ENCODE measurements at places on chromosomes 6 and 20.

- no peak for DNase-seq
These were observed 37.8 kb upstream of the THEMIS start for GRCh38 chr6:127938701-127939100.

DNA sequence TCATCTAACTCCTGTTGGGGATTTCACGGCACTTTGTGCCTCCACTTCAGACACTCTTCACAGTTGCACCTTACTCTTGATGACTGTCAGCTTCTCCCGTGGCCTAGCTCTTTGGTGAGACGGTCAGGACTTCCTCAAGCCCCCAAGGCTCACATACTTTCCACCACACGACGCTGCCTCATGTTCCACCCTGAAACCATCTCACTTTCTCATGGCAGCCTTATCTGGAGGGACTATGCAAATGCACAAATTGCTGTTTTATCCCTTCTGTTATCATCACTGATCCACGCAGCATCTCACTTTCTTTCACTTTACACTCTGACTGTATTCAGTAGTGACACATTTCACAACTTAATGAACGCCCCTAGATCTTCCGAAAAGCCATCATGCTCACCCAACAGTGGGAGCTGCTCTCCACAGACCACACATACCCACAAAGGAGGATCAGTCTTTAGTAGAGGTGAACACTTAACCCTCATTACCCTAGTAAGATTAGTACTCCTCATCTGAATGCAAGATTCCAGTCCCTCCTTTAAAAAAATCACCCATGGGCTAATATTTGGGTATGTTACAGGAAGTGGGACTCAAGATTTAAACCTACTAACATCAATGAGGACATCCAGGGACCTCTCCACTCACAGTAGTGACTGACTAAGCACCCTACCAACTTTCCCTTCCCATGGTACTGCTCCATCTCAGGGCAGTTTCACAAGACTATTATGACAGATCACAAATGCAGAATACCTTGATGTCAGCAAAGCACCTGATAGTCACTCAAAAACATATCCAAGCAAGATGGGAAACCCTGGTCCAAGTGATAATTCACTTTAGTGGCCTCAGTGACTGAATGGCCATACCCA lies 35.4 kb downstream of the FYN start:
- DNase-seq = no peak

DNA sequence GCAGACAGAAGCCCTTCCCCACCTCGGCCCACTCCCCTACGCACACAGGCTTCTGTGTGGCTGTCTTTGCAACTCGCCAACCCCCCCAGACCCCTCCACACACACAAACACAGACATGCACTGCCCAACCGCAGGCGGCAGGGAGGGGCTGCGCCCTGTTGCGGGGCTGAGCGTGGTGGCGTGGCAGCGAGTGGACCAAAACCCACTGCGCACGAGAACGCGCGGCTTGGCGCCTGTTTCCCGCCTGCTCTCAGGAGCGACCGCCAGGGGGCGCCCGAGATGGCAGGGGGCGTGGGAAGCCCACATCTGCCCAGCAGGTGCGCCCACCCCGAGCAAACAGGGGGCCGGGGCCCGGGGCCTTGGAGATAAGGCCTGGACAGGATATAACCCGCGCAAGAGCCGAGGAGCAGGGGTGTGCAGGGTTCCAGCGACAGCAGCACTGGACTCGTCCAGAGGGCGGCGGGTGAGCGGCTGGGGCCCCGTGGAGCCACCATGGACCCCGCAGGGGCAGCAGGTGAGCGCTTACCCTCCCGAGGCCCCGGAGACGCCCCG lies at the start of gene RBPJL:
Gene RBPJL (plus strand): TSS at position 410 of the 552 bp plus-strand sequence. CDS start 83 bp downstream, at position 493.
- DNase-seq = peak; percentile 17

DNA sequence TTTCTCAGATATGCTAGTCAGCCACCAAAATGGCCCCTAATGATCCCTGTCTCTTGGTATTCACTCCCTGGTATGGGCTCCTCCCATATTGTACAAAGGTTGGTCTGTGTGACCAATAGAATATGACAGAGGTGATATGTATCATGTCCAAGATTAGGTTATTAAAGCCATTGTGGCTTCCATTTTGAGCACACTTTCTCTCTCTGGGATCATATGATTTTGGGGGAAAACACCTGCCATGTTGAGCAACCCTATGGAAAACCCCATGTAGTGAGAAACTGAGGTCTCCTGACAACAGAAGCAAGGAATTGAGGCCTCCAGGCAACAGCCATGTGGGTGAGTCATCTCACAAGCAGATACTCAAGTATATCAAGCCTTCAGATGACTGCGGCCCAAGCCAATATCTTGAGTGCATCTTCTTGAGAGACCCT lies 7.1 kb upstream of the ZNF318 start:
- no peak for DNase-seq

GRCh38 chr6:48834706-48835105 lies 628.3 kb downstream of the MMUT start:
- no peak for DNase-seq

GRCh38 chr6:118317581-118318563 lies 230.2 kb upstream of the PLN start:
- no peak for DNase-seq

DNA sequence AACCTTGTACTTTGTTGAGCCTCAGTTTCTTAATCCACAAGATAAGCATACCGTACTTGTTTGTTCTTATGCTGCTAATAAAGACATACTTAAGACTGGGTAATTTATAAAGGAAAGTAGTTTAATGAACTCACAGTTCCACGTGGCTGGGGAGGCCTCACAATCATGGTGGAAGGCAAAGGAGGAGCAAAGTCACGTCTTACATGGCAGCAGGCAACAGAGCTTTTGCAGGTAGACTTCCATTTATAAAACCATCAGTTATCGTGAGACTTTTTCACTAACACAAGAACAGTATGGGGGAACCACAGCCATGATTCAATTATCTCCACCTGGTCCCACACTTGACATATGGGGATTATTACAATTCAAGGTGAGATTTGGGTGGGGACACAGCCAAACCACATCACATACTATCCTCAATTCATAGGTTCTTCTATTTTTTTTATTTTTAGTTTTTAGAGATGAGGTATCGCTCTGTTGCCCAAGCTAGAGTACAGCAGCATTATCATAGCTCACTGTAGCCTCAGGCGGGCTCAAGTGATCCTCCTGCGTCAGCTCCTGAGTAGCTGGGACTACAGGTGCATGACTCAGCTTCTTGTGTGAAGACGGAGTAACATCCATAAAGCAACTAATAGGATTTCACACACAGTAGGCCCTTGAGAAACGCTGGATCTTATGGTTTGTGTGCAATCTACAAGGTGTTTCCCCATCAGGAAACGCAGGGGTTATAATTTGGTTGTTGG lies 76.7 kb upstream of the IYD start:
- DNase-seq = no peak

DNA sequence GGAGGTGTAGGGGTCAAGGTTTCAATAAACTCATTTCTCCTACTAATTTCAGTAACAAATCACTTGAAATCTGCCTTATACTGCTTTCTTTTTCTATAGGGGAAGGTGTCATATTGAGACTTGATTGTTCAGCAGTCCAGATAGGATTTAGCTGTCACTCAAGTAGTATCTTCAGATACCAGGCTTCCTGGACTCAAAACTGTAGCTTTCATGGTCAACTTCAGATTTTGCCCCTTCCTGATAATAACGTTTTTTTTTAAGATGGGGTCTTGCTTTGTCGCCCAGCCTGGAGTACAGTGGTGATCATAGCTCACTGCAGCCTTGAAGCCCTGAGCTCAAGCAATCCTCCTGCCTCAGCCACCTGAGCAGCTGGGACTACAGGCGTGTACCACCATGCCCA lies 77.8 kb downstream of the JAG1 start:
- no peak for DNase-seq

DNA sequence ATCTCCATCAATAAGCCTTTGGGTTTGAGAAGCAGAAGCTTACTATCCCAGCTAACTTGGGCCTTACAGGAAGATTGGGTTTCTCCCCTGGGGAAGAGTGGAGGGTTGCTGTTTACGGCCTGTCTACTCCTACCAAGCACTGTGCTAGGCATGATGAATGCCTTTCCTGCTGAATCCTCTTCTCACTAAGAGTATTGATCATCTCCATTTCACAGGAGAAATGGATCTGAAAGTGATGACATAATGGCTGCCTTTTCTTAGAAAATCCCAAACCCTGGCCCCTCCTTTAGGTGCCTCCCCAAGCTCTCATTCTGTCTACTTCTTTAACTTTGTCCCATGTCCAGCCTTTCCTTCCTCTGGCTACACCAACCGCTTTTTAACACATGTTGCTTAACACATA lies 66.1 kb downstream of the TSHZ2 start:
- DNase-seq = no peak

DNA sequence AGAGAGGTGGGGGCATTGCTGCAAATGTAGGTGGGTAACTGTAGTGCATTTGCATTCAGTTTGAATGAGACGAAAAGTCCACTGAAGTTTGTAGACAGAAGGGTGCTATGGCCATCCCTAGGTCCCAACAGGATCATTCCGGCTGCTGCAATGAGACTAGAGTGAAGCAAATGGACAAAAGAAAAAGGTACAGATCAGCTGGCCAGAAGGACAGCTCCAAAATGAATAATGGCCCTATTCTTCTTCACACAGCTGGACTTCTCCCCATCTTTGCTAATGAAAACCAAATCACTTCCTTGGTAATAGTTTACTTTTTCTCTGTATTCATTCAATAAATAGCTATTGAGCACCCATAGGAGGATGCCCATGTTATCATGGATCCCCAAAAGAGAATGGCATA lies 56.4 kb upstream of the TPD52L1 start:
- DNase-seq = no peak

DNA sequence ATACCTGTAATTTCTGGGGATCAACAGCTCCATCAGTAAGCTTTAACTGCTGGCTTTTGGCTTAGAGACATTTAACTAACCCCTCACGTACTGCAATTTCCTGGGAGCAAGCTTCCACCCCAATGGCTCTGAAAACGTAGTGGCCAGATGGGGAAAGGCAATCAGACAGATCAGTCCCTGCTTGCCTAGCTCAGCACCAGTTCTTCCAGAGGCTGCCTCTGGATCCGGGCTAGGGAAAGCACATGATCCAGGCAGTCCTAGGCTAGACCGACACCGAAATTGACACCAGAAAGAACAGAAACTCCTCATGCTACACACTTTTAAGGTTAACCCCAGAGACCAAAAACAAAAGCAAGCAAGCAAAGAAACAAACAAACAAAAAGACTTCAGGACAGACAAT lies 13.3 kb downstream of the PREP start:
- no peak for DNase-seq

GRCh38 chr6:82385961-82386360 lies 22.3 kb downstream of the TPBG start:
- DNase-seq = no peak

GRCh38 chr6:147381712-147382111 lies 126.8 kb upstream of the SAMD5 start:
- no peak for DNase-seq

- peak; percentile 26 for DNase-seq
These were observed 97.8 kb downstream of the ANKS1A start for GRCh38 chr6:34986845-34987246.

GRCh38 chr6:131213501-131213990 lies 78.3 kb downstream of the AKAP7 start:
- DNase-seq = no peak

- DNase-seq = no peak
These were observed 28.1 kb upstream of the EEF1E1 start for GRCh38 chr6:8130399-8130798.

DNA sequence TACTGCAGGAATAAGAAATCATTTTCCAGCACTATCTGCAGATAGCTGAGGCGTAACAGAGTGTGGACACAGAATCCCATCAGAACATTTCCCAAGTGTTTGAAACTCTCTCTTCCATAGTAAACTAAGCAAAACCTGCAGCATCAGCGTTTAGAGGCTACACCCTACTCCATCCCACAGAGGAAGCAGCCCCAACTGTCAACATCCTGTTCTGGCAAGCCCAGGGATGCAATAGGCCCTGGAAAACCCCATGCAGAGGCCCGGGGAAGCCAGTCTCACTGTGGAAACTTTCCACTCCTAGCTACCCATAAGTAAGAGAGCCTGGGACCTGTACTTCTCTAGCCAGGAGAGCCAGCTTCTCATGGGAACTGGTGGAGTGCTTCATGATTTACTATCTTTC lies 129.4 kb downstream of the LY86 start:
- DNase-seq = no peak

DNA sequence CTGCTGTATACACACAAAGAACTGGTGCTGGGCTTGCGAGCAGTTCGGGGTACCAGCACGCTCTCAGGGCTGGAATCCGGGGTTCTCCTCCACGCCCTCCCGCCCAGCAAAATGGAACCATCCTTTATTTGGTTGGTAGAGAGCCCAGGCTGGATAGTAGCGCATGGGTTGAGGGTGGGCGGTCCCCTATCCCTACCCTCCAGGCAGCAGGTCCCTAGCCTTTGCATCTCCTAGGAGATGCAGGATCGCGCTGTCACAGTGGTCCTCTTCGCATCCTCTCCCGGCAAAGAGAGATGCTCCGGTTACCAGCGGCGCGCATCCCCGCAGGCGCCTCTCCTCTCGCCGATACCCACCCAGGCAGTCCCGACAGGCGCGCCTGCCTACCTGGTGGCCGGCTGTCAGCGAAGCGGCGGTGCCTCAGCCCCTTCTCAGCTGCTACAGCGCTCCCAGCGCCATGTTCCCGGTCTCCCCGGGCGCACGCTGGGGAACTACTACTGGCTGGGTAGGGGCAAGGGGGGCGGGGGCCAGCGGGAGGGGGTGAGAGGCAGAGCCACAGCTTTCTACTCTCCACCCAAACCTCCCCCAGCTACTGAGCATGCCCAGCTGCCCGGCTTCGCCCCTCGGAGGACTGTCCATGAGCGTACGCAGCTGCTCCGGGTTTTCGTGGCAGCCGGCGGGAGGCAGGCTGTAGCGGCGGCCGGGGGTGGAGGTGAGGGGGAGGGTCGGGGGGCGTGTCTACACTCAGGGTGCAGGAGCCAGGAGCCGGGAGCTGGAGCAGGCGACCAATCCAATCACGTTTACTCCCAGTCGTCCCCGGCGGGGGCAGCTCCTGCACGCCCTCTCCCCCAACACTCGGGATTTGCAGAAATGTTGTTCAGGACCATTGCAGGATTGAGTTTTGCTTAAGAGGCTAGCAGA lies at the start of gene PAK5:
Gene PAK5 (minus strand): TSS at position 699 of the 918 bp plus-strand sequence. CDS start 194,748 bp downstream, outside the sequence.
- DNase-seq = no peak

DNA sequence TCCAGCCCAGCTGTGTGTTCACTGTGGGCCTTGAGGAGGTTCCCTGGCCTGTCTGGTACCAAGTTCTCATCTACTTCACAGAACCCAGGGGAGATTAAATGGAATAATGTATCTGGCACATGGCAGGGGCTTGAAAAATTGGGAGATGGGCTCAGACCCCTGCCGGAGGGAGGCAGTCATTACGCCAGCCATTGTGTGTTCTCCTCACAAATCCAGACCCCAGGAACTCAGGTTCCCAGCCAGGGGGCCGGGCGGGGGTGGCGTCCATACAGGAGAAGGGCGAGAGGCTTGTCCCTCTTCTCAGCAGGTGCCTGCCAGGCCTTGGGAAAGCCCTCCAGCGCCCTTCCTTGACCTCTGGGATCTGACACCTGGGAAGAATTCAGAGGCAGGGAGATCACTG lies 8.1 kb downstream of the NOL4L start:
- DNase-seq = no peak

- no peak for DNase-seq
These were observed 72.4 kb downstream of the FGD2 start for GRCh38 chr6:37077905-37078296.
